Stimulated activated CD4-positive, alpha-beta T cell treated with anti-CD3 and anti-CD28 coated beads, TNF-alpha, amount 100 ng/mL, for 4 hours (primary cell): ENCODE measurements at places on chromosomes 7 and 10.

GRCh38 chr7:74355091-74355490 lies 65.9 kb downstream of the CLIP2 start:
- no peak for DNase-seq

DNA sequence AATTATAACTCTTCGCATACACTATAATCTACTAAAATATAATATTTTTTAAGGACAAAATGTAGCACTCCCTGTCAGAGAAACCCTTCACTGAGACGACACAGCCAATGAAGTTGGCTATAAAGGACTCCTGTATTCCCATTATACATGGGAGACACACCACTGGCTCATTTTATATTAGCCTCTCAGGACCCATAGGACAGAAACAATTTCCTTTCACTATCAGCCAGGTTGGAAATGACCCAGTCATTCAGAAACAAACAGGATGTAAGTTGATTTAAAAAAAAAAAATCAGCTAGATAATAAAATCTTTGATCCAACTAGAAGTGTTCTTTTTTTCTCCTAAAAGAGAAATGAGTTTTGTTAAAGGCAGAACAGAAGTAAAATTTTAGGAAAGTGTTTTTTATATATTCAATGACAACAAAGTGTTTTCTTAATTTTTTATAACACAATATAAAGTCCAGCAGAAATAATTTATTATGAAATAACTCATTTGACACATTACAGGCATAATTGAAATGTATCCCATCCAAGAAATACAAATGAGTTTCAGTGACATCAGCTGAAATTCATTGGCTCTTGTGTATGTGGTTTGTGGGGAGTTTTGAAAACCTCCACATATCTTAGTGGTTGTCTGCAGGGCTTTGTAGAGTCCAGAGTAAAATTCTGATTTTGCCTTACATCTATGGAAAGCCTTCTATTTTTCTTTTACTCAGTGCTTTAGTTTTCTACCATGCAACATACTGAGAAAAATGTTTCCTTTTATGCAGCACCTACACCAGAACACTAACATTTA lies 64.1 kb downstream of the CTTNBP2 start:
- no peak for DNase-seq

DNA sequence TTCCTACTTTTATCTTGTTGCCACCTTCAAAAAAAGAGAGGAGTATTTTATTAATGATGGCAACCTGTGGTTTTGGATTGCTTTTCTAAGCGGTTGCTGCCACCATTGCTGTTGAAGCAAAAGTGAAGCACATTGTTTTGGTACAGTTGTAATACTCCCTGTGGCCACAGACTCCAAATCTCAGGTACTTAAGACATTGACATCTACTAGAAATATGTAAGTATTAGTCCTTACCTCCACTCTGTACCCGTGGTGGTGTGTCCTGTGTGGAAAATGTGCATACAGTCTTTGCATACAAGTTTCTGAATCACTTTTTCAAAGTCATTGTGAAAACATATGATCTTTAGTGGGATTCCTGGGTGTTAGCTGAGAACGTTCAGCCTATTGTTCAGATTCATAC lies 85.7 kb downstream of the ANLN start:
- no peak for DNase-seq

DNA sequence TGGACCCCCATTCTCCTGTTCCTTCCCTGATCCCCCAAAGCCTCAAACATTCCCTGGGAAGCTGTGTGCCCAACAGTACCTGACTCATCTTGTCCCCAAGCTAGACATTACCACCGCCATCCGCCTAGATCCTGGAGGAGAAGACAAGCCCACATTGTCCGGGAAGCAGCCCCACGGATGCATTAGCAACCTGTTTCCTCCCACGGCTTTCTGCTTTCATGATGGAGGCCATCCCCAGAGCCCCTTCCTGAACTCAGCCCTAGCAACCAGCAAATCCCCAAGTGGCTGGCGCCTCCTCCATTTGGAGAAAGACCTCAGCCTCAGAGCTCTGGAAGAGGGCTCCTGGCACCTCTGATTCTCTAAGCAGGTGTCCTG lies 2.3 kb upstream of the SLC29A3 start:
- DNase-seq, result no peak

GRCh38 chr7:105872491-105872890 lies 3.9 kb downstream of the ATXN7L1 start:
- no peak for DNase-seq

GRCh38 chr10:72081210-72081609 lies 7.1 kb downstream of the SPOCK2 start:
- DNase-seq, result no peak

DNA sequence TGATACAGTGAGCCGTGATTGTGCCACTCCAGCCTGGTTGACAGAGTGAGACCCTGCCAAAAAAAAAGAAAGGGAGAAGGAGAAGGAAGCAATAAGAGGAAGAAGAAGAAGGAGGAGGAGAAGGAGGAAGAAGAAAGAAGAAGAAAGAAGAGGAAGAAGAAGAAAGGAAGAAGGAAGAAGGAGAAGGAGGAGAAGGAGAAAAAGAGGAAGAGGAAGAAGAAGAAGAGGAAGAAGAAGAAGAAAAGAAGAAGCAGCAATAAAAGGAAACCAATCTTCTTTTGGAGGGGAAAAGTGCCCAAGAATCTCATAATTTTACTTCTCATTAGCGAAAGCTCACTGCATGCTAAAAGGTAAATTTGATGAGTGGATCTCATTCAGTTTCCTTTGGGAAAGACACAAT lies 85.7 kb upstream of the GLCCI1 start:
- DNase-seq, result no peak
